ENCODE measurements at places on chromosomes 5 and 9.

DNA sequence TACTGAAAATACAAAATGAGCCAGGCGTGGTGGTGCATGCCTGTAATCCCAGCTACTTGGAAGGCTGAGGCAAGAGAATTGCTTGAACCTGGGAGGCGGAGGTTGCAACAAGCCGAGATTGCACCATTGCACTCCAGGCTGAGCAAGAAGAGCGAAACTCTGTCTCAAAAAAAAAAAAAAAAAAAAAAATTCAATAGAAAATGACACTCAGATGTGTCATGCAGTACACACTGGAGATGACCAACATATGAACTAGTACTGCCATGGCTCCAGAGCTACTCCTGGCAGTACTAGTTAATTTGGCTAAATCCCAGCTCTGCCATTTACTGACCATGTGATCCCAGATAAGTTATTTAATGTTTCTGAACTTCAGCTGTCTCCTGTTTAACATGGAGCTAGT, 7.3 kb downstream of the ATOX1 start:
- no peak for DNase-seq

DNA sequence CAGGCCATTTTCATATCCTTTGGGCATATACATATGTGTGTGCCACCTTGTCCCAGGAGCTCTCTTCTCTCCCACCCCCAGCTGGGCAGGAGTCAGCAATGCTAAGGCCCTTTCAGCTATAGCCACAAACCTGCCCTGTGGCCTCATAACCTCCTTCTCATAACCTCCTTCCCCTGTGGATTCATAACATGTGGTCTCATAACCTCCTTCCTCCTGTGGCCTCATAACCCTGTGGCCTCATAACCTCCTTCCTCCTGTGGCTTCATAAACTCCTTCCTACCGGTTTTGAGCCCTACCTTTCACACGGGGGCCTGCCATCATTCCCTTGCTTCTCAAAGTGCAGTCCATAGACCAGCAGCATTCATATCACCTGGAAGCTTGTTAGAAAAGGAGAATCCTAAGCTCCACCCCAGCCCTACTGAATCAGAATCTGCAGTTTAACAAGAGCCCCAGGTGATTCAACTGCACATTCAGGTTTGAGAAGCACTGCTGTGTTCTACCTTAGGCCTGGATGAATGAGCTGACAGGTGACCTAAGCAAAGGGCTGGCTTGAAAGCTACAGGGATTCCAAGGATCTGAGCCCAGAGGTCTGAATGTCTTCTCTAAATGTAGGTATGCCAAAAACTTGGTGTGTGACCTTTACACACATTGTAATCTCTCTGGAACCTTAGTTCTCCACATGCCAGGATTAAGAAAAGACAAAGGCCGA, 41.9 kb upstream of the PLPP6 start:
- no peak for DNase-seq

- DNase-seq = peak; percentile 49
Measured at GRCh38 chr5:113378959-113379541, 55.7 kb downstream of the TSSK1B start.

GRCh38 chr9:134358662-134359319, 32.5 kb downstream of the RXRA start:
- DNase-seq = peak; percentile 22

GRCh38 chr5:38780945-38781344, 64.9 kb upstream of the OSMR start:
- peak; percentile 42 for DNase-seq

- no peak for DNase-seq
Measured at GRCh38 chr5:170265522-170265921, 32.1 kb downstream of the LCP2 start.

DNA sequence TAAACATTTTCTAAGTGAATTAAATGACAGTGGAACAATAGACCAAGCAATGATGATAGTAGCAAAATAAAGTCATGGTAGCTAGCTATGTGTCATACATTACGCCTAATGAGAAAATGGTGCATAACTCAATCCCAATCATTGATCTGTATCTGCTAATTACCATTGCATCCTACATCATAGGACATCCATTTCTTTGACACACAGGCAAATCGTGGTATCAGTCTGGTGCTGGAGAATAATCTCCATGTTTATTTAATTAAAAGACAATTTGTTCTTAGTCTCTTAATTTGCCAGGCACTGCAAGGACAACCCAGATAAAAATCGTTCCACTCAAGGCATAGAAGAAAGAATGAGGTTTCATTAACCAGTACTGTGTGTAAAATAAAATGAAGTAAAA, 89.6 kb upstream of the SMC5 start:
- DNase-seq = no peak

GRCh38 chr5:118533156-118533555, 455.2 kb downstream of the DTWD2 start:
- DNase-seq = no peak
